Cerebellar cortex (tissue), 1 donor: ENCODE measurements at places on chromosomes 5 and 9.

- no peak for DNase-seq
These were observed 75.6 kb upstream of the VLDLR start for GRCh38 chr9:2545881-2546490.

DNA sequence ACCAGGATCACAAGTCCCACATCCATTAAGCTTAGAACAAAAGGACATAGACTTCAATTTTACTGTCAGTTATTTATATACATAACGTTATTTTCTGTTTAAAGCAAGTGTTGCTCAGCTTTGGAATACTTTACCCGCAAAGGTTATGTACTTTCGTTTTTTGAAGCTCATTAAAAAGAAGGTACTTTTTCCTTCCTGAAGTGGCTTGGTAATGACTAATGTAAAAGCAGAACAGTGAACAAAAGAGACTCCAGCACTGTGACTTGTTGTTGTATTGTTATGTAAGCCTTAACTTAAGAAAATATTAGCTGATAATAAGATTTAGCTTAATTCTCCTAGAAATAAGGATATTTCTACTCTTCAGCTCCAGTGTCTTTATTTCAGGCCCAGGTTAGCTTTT is 97.3 kb upstream of the SLCO6A1 start:
- DNase-seq: no peak

GRCh38 chr9:76090909-76091308 is 200.4 kb downstream of the PCSK5 start:
- DNase-seq: no peak

DNA sequence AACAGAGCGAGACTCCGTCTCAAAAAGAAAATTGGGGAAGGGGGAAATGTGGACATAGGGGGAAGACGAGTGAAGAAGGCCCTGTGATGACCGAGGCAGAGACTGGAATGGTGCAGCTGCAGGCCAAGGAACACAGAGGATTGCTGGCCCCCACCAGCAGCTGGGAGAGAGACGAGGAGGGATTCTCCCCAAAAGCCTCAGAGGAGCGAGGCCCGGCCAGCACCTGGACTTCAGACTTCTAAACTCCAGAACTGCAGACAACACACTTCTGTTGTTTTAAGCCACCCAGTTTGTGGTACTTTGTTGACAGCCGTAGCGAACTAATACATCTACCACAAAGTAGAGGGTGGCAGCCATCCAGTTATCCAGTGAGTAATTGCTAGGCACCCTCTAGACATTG is 124.6 kb downstream of the ATPSCKMT start:
- DNase-seq: no peak

DNA sequence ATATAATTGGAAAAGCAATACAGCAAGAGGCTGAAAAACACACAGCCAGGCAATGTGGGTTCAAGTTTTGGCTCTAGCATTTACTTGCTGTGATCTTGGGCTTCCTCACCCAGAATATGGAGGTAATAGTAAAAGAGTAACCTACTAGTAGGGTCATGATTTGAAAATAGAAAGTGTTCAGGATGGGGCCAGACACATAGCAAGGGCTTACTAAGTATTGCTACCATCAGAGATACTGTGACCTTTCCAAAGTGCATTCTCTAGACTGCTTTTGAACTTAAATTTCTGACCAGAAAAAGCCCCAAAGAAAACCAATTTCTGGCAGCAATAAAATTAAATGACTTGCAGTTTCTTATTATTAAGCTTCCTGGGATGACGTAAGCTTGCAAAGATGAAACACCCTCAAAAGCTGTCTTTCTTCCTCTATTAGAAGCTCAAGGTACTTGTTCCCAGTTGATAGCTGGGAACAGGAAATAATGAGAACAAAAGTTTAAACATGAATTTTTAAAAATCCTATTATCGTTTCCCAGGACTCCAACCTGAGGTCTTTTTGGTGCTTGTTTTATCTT is 20.3 kb downstream of the SLC45A2 start:
- no peak for DNase-seq

GRCh38 chr5:139669662-139670368 is 21.7 kb downstream of the CXXC5 start:
- DNase-seq: no peak
